ENCODE measurements at places on chromosomes 3 and 15.

GRCh38 chr15:83747050-83747717 lies 93.3 kb downstream of the ADAMTSL3 start:
- no peak for DNase-seq

GRCh38 chr15:37995461-37996347 lies 61.3 kb downstream of the TMCO5A start:
- no peak for DNase-seq

DNA sequence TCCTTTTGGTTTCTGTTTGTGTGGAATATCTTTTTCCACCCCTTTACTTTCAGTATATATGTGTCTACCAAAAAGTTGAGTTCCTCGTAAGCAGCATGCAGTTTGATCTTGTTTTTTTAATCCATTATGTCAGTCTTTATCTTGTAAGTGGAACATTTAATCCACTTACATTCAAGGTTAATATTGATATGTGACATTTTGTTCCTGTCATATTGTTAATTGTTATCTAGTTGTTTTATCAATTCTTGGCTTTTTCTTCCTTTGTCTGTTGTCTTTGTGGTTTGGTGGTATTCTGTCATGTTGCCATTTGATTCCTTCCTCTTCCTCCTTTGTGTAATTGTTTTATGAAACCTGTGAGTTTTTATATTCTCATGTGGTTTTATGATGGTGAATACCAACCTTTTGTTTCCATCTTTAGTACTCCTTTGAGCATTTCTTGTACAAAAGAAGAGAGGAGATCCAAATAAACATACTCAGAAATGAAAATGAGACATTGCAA lies 43.4 kb upstream of the XCR1 start:
- no peak for DNase-seq

GRCh38 chr3:162602619-162603018 lies 1106.0 kb downstream of the OTOL1 start:
- DNase-seq, result no peak

DNA sequence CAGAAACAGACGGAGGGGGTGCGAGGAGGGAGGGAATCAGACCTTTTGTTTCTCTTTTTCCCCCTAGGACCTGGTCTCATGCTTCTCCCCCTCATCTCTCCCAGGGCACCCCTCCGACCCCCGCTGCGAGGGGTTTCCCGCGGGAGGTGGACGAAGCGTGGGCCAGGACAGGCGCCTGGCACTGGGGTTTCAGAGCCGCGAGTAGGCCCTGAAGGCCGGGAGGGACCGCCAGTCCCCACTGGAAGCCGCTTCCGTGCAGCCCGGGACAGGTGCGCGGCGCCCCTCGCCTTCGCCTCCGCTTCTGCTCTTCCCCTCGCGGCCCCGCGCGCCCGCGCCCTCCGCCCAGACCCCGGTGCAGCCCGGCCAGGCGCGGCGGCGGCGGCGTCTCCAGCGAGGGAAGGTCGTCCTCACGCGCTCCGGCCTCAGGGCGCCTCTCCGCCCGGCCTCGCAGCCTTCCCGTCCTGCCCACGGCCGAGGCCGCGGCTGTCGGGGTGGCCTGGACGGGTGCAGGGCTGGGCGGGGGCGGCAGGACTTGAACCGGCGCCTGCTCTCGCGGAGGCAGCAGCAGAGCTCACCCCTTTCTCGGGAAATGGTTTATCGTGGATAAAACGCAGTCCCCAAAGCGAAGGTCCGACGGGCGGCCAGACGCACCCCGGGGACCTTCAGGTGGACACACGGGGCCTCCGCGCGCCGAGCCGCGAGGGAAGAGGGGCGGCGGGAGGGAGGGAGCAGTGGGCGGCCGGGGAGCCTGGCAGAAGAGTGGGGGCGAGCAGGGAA lies 31.5 kb upstream of the ADAMTS17 start:
- no peak for DNase-seq

DNA sequence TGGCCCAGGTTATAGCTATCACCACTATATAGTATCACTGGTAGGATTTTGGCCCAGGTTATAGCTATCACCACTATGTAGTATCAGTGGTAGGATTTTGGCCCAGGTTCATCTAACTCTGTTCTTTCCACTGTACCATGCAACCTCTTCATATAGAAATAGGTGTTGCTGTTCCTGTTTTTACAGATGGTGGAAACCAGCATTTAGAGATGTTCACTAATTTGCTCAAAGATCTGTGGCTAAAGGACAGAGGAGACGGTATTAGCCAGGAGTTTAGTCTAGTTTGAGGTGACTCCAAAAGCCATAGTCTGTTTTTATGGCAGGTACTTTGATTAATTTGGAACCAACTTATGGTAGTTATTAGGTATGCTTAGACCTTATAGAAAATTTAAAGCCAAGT lies 3.1 kb downstream of the LRCH3 start:
- no peak for DNase-seq

DNA sequence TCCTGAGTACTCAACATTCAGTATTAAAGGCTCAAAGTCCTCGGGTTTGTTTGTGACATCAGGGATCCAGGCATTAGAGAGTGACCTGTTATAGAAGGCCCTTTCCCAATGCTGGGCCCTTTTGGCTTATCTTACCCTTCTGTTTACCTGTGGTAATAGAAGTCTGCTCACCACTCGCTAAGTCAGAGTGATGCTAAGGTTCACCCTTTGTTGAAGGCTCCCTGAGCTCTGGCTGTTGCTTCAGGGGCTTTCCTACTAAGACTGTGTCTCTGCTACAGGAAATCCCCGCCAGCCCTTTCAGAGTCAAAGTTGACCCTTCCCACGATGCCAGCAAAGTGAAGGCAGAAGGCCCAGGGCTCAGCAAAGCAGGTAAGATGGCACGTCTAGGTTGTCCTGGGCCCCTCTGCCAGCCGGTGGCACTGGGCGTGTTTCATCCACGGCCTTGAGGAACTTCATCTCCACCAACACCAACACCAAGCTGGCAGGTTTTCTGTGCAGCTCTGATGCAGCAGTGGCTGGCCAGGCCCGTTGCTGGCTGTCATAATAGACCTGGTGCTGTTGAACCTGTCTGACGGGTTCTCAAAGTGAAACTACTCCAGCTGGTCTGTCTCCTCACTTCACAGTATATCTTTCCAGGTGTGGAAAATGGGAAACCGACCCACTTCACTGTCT lies 99.1 kb downstream of the DNASE1L3 start:
- no peak for DNase-seq

DNA sequence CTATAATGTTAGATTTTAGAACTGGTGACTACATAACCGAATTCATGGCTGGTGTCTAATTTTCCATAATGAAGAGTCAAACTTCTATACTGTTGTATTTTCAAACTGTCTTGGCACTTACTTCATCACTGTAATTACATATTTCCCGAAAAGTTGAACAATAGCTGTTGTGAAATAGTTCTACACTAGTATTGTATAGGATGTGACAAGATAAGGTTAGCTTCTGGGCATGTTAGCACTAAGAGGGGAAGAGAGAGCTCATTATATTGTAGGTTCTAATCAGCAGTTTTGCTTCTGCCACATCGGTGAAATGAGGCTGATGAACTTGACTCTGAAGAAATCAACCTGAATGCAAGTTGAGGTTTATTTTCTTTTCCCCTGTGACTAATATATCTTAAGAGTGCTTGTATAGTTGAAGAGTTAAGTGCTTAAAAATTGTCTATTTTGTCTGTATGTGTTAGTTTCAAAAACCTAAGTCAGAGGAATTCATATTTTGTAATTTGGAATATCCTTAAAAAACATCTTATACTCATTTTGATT lies 8.9 kb downstream of the GYG1 start:
- no peak for DNase-seq

- DNase-seq, result no peak
Measured at GRCh38 chr3:127218454-127218922, 25.6 kb downstream of the PRR23E start.

GRCh38 chr3:122092460-122093165 lies 37.5 kb downstream of the CD86 start:
- DNase-seq, result peak; percentile 38

GRCh38 chr15:66298803-66299251 lies 5.5 kb downstream of the DIS3L start:
- DNase-seq, result no peak

GRCh38 chr3:133188996-133189395 lies 150.8 kb downstream of the TMEM108 start:
- DNase-seq, result no peak

DNA sequence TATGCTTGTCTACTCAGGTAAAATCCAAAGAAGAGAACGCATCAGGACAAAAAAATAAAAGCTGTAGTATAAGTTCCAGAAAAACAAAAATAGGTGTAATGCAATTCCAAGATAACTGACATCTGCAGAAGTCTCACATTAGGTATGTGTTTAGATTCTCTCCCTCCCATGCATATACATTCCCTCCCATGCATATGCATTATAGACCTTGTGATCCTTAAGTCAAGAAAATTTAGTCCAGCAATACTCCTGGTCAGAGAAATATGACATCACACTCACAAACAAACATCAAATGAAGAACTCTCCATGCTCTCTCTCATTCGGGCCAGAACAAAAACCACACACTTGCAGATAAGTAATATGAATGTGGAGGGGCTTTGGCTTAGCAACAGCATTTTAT lies 25.3 kb upstream of the STRIT1 start:
- DNase-seq, result no peak
